ENCODE measurements at places on chromosomes 2 and 18.

- no peak for DNase-seq
These were observed 880.8 kb upstream of the CDH2 start for GRCh38 chr18:29057703-29058102.

- DNase-seq, result no peak
These were observed 261.5 kb downstream of the AFF3 start for GRCh38 chr2:99880964-99881294.

- no peak for DNase-seq
These were observed 18.4 kb upstream of the GMCL1 start for GRCh38 chr2:69811018-69811417.

DNA sequence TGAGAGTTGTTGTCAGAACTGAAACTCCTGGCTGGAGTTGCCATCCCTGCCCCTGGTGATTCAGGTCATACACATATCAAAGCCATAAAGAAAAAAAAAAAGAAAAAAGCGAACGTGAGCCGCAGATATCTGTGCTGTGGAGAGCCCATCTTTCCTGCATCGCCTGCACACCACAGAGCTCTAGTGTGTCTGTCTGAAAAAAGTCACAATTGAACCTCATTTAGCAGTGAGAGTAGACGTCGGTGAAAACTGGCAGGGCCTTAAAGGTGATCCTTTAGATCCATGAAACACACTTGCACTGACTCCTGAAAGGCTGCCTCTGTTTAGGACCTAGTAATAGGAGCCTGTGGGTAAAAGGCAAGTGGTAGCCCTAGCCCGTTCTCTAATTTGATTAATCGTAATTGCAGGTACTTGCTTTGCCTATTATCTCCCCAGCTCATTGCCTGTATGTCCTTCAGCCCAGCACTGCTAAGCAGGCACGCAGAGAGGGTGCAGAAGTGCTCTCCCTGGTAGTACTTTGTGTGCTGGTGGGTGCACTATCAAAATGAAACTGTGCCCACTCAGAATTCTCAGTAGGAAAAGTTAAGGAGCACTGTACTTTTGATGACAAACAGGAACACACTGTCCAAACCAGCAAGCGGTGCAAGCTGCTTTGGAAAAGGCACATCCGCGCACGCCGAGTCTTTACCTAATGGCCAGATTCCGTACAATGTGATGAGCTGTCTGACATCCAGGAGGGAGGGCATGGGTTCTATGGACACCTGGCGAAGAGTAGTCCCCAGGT, 103.5 kb upstream of the ASB18 start:
- no peak for DNase-seq

- peak; percentile 40 for DNase-seq
These were observed 566 bp upstream of the CMPK2 start for GRCh38 chr2:6866275-6866671.

DNA sequence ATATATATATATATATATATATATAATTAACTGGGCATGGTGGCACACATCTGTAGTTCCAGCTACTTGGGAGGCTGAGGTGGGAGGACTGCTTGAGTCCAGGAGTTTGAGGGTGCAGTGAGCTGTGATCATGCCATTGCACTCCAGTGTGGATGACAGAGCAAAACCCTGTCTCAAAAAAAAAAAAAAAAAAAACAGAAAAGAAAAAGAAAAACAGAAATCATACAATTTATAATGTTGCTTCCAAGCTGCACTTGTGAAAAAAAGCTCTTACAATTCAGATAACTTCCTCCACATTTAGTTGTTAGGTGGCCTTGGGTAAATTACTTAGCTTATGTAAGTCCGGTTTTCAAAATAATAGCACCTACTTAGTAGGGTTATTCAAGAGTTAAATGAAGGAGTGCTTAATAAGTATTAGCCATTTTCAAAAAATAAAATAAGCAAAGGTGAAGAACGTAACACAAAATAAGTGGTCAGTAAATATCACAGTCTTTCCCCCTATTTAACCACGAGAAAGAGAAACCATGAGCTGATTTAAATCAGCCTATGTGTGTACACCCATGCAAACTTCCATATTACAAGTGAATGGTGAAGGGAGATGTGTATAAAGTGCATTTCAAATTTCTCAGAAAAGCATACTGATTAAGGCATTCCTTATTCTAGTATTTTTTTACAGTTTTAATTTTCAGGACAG, 2.3 kb downstream of the WIPF1 start:
- no peak for DNase-seq

- DNase-seq, result no peak
These were observed 14.2 kb upstream of the SPATA3 start for GRCh38 chr2:230981704-230982103.

DNA sequence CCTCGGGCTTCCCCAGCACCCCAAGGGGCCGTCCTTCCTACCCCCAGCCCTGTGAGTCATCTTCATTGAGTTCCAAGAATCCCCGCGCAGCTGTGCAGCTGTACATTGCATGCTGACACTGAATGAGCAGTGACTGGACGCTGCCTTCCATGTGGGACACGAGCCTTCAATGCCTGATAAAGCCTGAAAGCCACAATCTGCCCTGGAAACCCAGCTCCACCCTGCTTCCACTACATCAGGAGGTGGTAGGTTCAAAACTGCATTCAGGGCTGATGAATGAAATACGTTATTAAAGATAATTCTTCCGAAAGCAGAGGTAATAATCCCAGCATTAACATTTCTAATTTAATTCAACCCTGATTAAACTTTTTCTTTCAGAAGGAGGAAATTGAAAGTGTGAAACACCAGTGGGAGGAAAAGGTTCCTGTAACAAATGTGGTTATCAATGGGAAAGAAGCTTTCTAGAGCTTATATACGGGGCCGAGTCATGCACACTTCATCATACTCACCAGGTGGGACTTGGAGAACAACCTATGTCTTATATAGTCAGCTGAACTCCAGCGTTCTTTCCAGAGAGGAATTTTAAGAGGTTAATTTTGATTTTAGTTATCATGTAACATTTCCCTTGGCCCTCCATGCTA, 360.1 kb downstream of the LPIN1 start:
- no peak for DNase-seq

DNA sequence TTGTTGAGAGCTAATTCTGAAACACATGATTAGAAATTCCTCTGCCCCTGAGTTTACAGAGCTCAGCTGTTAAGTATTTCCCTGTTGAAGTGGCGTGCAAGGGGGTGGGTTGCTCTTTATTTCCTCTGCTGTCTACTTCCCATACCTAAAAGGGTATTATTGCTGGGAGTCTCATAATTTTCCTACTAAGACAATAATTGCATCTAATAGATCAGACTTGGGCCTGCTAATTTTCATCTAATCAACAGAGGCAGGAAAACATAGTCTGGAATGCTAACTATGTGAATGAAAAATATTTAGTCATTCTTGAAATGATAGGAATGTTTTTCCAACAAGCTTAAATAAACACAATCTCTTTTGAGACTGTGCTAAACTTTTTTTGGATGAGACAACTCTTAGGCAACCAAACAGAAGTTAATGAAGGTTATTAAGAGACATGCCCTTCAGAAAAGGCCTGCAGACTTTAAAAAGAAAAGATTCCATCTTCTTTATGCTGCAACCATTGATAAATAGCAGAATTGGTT, 111.4 kb downstream of the FEZ2 start:
- no peak for DNase-seq

DNA sequence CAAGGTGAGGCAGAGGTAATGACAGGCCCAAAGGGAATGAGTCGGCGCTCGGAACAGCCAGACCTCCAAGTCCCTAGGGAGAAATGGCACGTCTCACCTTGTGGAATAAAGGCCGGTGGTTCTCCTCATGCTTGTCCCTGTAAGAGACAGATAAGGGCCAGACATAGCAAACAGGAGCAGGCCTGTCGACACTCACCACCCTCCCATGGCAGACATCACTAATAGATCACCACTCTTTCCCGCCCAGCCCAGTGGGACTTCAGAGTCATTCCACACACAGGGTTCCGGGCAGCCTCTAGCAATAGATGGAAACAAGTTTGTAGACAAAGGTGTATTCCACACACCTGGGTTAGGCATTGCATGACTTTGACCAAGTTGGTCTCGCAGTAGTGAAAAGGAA, 6.3 kb downstream of the DNPEP start:
- no peak for DNase-seq

GRCh38 chr2:46275995-46276394, 21.2 kb upstream of the EPAS1 start:
- DNase-seq, result no peak

GRCh38 chr2:44087036-44087713, 81.5 kb upstream of the PPM1B start:
- DNase-seq, result peak; percentile 62

DNA sequence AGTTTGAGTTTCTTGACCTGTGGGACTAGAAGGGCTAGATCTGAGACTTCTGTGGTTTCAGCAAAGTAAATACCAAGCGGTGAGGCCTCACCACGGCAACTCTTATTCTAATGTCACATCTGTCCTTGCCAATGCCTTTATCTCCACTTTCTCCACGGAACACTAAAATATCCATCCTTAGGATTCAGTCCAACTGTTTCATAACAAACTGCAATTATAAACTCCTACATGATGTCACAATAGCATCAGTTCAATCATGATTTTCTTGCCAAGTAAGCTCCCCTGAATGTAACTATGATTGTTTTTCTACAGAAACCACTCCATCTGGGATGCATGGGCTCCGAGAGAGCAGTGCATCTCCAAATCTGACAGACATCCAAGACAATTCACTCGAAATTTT, 79.6 kb downstream of the LRATD1 start:
- DNase-seq, result no peak

- DNase-seq, result no peak
These were observed 144.8 kb upstream of the NDUFV2 start for GRCh38 chr18:8957731-8958130.

DNA sequence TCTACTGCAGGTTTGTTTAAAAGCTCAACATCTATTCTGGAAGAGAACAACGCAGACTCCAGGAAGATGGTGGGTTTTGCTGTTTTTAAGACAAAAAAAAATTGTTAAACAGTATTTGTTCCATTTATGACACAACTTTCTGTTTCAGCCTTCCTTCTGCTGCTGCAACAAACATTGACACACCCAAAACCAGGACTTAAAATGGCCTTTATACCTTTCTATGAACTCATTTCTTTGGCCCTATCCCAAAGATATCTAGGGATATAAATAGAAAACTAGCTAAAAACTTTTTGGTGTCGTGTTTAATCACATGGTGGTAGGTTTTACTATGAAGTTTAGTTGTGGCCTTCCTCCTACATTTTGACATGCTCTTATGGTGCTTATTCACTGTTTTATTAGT, 964 bp upstream of the GALNT3 start:
- no peak for DNase-seq

DNA sequence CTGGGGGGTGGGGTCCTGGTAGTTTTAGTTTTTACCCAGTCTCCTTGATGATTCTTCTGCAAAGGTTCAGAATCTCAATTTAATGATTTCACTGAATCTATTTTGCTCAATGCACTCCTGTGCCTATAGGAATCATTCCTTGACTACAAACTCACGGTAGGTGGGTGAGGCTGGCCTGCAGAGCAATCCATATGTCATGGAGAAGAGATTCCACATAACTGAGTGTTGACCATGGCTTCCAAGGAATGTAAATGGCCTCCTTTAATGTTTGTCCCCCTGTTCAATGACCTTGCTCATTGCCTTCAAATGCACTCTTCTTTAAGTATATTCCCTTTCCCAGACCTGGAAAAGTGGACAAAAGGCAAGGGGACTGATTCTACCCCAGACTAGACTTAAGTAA, 12.5 kb downstream of the FAP start:
- no peak for DNase-seq

GRCh38 chr2:161788175-161788574, 164.0 kb downstream of the SLC4A10 start:
- no peak for DNase-seq

DNA sequence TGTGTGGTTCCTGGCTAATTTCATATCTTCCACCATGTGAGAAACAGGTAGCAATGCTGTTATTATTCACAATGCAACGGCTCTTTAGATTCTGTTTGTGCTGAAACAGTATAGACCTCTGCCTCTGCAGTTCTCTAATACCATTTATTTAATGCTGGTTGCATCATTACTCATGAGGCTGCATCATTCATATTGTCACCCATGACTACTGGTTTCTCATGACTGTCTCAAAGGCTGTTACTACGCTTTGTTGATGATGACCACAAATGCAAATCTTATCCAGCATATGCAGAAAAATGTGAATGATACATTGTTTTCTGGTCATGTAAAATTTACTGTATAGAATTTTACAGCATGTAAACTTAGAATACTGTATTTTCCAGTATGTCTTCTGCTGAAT, 22.5 kb downstream of the CAVIN2 start:
- no peak for DNase-seq

DNA sequence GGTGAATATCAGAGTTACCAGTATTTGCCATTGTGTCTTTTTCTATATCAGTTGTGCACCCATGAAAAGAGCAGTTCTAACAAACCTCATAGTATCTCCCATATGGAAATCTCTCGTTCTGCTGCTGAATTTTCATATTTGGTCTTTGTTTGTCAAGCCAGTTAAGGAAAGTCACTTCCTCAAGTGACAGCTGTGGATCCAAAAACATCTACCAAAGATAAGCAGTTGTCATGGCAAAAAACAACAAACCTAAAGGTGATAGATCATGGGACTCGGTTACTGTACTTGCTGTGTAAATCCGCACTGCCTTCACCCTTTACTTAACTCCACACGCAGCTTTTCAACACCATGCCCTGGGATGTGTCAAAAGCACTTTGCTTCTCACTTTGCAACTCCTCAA, 17.3 kb downstream of the BMP10 start:
- DNase-seq, result no peak

DNA sequence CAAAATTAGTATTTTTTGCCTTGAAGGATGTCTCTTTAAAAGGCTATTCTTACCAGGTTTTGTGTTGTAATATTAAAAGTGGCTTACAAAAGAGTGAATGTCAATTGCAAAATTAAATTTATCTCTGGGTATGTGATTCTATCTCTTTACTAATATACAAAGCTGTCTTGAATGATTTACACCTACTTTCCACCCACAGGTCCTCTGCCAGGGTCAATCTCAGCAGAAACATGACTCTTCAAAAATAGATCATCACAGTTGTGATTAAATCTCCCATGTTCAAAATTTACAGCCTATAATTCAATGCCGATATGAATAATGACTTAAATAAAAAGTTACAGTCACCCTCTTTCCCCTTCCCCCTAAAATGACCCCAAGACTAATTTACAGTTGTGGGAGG, 78.8 kb downstream of the SLC8A1 start:
- no peak for DNase-seq

DNA sequence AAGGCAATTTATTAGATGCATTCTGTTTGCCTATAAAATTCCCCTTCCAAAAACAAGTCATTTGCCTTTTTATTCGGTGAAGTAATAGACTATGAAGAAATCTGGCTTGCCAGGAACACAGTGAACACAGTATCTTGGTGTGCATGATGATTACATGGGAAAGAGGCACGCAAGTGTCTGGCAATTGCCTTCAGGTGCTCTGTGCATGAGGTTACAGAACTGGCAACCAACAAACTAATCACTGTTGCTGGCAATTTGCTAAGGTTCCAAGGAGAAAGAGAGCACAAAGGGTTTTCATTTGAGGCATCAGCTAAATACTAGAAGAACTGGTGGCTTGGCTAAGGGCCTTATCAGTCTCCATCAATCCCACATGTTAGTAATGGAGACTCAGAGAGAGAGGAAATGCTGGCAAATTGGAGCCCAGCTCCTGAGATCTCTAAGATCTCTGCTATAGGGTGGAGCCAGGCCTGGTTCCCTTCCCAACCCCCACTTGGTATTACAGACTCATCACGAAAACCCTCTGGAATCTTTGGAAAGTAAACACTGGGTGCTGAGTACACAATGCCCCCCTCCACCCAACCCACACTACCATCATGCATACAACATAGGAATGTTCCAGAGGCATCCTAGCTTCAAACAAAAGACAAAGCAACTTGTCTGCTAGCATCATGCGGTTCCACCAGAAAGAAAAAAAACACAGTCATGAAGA, 10.4 kb downstream of the RNF152 start:
- DNase-seq, result no peak
